Stimulated activated CD8-positive, alpha-beta memory T cell treated with anti-CD3 and anti-CD28 coated beads, Interleukin-4, amount 100 ng/mL, for 4 hours (primary cell): ENCODE measurements at places on chromosomes 4 and X.

DNA sequence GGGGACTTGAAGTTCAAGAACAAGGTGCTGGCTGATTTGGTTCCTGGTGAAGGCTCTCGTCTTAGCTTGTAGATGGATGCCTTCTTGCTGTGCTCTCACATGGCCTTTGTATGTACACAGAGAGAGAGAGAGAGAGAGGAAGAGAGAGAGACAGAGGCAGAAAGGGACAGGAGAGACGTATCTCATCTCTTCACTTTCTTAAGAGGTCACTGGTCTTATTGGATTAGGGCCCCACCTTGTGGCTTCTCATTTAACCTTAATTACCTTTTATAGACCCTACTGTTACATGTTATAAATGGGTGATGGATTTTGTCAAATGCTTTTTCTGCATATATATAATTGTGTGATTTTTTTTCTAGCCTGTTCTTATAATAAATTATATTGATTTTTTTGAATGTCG is 1444.2 kb downstream of the ADGRL3 start:
- DNase-seq, result no peak

DNA sequence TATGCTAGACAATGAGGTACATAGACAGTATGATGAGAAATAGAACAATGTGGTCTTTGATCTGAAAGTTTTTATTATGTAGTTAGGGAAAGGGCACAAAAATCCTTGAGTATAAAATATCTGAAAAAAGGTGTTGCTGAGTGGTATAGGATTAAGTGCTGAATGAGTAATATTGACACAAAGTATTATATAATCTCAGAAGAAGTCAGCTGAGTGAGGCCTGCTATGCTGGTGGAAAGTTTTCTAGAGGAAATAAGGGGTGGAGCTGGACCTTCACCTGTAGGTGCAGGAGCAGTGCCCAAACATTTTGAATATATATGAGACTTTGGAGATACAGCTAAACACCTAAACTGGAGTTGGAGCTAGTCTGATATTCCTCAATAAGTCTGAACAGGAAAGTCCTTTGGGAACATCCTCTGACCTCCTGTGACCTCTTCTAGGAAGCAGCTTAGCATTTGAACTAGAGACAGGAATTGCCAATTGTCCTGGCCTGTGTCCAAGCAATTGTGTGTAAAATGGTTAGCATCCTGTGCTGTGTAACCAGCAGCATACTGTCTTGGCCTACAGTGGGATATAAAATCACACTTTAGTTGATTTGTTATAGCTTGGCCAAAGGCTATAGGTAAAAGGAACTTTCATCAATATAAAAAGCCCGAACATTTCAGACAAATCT is 285.3 kb downstream of the ANKRD50 start:
- DNase-seq, result no peak

- DNase-seq, result no peak
These were observed 20.8 kb upstream of the AP1AR start for GRCh38 chr4:112210777-112211176.

GRCh38 chrX:123036401-123036800 is 147.7 kb upstream of the GRIA3 start:
- no peak for DNase-seq

- DNase-seq, result no peak
These were observed 3.8 kb downstream of the SLITRK2 start for GRCh38 chrX:145821291-145821897.
